Activated T-helper 2 cell treated with anti-CD3 and anti-CD28 coated beads, Interferon-gamma antibody, Interleukin-2, Interleukin-4, amounts not matched to agents 10 μg/mL and 5 μg/mL and 100 μg/mL, durations not matched to agents 14 hours and 24 hours and 36 hours (primary cell): ENCODE measurements at places on chromosomes 2 and 18.

DNA sequence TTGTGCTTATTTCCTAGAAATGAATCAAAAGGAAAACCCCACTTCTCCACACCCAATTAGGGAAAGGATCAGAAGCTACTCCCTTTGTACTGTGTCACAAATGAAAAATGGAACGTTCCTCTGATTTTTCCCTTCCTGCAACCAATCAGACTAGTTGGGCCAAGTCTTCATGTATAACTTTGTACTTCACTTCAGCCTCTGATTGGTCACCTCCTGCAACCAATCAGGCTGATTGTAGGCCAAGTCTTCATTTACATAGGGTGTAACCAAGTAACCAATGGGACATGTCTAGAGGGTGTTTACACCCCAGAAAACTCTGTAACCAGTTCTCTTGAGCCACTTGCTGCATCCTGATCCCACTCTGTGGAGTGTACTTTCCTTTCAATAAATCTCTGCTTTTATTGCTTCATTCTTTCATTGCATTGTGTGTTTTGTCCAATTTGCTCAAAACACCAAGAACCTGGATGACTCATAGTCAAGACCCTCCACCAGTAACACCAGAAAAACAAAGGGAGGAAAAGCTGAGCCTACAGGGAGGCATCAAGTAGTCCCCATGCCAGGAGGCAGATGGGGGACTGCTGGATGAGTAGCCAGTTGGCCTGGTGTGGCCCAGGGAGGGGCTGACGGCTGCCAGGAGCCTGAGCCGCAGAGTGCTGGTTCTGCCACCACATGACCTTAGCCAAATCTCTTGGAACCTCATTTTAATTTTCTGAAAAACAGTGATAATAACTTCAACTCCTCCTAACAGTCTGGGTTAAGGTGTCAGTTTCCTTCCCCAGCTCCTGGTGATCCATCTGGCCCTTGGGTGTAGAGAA, 46.1 kb downstream of the SOWAHC start:
- no peaks in the 10 kb centered on the region for H3K36me3 ChIP-seq
- no peak for DNase-seq
- no peak overlapping the region for H3K27ac ChIP-seq
- peaks cover 10% of the 10 kb centered on the region for H3K27me3 ChIP-seq
- no peaks in the 10 kb centered on the region for H3K4me1 ChIP-seq

DNA sequence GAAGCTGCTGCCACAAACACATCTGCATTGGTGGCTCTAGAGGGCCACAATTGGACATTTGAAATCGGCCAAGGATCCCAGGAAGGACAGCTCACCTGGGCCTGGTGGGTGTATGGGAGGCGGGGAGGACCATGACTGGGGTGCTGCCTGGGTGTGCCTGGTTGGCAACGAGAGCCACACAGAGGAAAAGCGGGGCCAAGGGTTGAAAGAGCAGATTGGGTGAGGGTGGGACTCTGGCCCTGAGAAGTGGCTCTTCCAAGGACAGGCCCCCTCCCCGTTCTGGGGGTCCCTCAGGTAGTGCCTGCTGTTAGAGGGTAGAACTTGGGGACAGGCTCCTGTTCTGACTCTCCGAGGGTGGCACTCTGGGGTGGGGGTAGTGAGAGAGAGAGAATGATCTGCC, 102.9 kb downstream of the CLIP4 start:
- H3K4me3 ChIP-seq: no peak overlapping the region
- H3K27ac ChIP-seq: no peak overlapping the region
- H3K36me3 ChIP-seq: no peaks in the 10 kb centered on the region
- no peaks in the 10 kb centered on the region for H3K4me1 ChIP-seq
- no peaks in the 10 kb centered on the region for H3K27me3 ChIP-seq

DNA sequence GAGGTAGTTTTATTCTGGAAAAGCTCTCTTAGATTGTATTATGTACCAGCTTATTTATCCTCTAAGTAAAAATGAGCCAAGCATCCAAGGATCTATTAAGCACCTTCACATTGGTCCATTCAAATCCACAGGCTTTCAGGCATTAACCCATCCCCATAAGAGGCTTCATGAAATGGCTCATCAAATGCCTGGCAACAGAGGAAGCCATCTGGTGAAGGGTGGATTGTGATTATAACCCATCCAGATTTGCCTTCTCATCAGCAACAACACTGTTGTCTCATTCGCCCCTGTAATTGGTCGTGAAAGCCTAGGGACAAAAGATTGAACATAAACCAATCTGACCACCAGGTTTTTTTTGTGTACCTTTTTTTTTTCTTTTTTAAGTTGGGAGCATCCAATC, 134.3 kb upstream of the TACR1 start:
- no peak overlapping the region for H3K27ac ChIP-seq
- H3K4me1 ChIP-seq: no peaks in the 10 kb centered on the region
- no peaks in the 10 kb centered on the region for H3K36me3 ChIP-seq

DNA sequence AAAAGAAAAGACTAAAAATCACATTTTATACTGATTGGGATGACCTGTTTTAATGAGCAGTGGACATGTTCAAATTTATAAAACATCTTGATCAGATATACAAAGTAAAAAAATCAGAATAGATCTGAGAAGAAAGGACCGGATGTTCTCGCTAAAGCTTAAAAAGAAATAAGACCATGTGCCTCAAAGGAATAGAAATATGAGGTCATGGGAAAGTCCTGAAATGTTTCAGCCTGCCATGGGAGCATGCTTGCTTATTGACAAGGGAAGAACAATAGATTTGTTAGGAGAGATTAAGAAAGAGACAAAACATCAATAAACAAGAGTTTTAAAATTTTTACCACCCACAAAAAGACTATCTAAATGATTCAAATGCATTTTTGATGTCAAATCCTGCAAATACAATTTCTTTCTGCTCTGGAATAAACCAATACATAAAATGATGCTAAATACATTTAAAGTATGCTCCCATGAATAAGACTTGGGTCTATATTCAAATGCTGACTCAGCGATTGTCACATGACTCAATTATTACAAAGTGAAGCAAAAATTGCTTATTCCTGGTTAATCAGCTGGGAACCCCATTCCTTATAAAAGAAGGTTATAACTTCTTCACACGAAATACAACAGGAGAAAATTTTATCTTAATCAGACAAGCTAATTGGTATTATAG, 633.9 kb upstream of the PKDCC start:
- no peaks in the 10 kb centered on the region for H3K4me1 ChIP-seq
- no peak overlapping the region for H3K27ac ChIP-seq
- no peaks in the 10 kb centered on the region for H3K27me3 ChIP-seq
- no peak for DNase-seq

DNA sequence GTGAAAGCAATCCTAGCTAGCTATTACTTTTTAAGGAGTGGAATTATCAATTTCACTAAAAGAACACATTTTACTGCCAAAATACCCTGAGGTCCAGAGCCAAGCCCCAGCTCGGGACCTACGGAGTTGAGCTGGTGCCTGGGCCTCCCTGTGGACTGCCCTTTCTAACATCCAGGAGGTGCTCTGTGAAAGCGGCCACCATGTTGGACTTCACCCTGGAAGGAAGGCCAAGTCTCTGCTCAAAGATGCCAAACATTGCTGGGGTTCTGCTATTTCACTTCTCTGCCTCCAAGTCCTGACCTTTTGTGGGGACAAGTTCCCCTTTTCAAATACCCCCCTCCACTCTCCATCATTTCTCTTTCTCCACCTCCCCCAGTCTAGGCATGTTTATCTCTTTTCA, 498.7 kb upstream of the RAB6C start:
- no peaks in the 10 kb centered on the region for H3K4me1 ChIP-seq
- no peak overlapping the region for H3K4me3 ChIP-seq
- DNase-seq: no peak
- no peaks in the 10 kb centered on the region for H3K27me3 ChIP-seq

GRCh38 chr2:108228537-108228936, 11.2 kb upstream of the SULT1C3 start:
- no peaks in the 10 kb centered on the region for H3K36me3 ChIP-seq
- H3K4me3 ChIP-seq: no peak overlapping the region
- no peak overlapping the region for H3K27ac ChIP-seq
- H3K27me3 ChIP-seq: no peaks in the 10 kb centered on the region
- H3K4me1 ChIP-seq: no peaks in the 10 kb centered on the region

GRCh38 chr18:48533340-48534070, 5.3 kb upstream of the CTIF start:
- peaks cover 3% of the 10 kb centered on the region for H3K4me1 ChIP-seq
- H3K27ac ChIP-seq: no peak overlapping the region
- H3K27me3 ChIP-seq: peaks cover 8% of the 10 kb centered on the region

DNA sequence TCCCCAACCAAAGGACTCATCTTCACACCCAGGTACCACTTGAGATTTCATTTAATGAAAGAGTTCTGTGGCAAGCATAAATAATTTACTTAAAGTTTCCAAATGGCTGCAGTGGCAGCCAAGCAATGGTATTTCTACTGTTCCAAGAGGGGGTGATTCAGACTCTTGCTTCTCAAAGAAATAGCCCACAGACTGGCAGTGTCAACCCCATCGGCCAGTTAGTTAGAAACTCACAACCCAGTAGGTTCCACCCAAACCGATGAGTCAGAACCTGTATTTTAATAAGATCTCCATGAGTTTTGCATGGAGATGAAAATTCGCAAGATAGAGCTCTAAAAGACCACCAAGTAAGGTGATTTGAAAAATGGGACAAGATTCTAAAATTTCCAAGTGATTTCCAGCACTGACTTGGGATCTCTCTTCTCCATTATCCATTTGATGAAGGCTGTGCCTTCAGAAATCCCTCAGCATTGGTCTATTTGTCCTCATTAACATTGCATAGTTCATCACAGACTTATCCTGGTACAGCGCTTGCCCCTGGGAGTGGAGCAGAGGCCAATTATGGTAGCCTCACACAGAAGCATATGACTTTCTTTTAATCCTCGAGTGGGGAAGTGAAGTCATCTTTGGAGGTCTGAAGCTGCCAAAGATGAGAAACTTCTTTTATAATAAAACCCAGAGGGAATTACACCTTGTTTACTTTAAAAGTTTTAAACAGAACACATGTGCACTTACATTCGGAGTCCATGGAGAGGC, 361.4 kb upstream of the ID2 start:
- peaks cover 37% of the 10 kb centered on the region for H3K4me1 ChIP-seq
- H3K36me3 ChIP-seq: peaks cover 6% of the 10 kb centered on the region
- peaks cover 35% of the 10 kb centered on the region for H3K27me3 ChIP-seq
- no peak overlapping the region for H3K27ac ChIP-seq
- no peak overlapping the region for H3K4me3 ChIP-seq
- DNase-seq: no peak

GRCh38 chr2:176589825-176590440, 320.7 kb downstream of the MTX2 start:
- H3K4me3 ChIP-seq: no peak overlapping the region
- no peak for DNase-seq
- H3K36me3 ChIP-seq: no peaks in the 10 kb centered on the region
- H3K27me3 ChIP-seq: peaks cover 13% of the 10 kb centered on the region
- H3K27ac ChIP-seq: no peak overlapping the region

GRCh38 chr2:198456418-198456817, 652.0 kb downstream of the PLCL1 start:
- no peak for DNase-seq
- H3K4me1 ChIP-seq: no peaks in the 10 kb centered on the region
- no peaks in the 10 kb centered on the region for H3K36me3 ChIP-seq
- no peak overlapping the region for H3K27ac ChIP-seq

DNA sequence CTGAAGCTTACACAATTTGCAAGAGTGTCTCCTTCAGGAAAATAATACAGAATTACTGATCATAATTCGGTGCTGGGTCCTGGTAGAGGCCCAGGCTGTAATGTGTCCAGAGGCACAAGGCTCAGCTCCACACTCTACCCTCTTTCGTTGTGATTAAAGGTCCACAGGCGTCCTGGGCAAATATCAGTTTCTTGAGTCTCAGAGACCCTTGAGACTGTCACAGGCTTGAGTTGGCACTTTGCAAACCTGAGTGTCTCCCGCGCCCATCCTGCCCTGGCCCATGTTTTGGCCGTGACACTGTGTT, 46.9 kb upstream of the SMAD7 start:
- no peaks in the 10 kb centered on the region for H3K36me3 ChIP-seq
- DNase-seq: no peak
